ENCODE measurements at places on chromosomes 4 and X.

- DNase-seq = no peak
These were observed 61.5 kb downstream of the CASP3 start for GRCh38 chr4:184587701-184588100.

- DNase-seq = no peak
These were observed 3.5 kb downstream of the ZAR1 start for GRCh38 chr4:48493452-48494100.

GRCh38 chr4:182429896-182430295, 186.7 kb downstream of the TENM3 start:
- DNase-seq = no peak

GRCh38 chr4:160247091-160247656, 1144.3 kb downstream of the RAPGEF2 start:
- DNase-seq = no peak

DNA sequence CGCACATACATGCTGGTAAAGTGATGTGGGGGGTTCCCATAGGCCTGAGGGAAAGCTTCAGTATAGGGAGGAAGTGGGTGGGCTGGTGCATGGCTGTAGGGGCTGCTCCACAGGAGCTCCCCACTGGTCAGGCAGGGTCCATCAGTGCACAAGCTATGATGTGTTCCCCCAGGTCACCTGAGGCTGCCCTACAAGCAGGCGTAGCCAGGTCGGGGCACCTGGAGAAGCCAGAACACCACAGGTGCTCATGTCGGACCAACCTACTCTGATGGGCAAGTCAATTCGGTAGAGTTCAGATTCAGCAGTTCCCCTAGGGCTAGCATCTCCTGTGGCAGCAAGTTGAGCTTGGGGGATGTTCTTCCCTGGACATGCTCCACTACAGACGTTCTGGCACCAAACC, 103.3 kb upstream of the EPHA5 start:
- DNase-seq = no peak

DNA sequence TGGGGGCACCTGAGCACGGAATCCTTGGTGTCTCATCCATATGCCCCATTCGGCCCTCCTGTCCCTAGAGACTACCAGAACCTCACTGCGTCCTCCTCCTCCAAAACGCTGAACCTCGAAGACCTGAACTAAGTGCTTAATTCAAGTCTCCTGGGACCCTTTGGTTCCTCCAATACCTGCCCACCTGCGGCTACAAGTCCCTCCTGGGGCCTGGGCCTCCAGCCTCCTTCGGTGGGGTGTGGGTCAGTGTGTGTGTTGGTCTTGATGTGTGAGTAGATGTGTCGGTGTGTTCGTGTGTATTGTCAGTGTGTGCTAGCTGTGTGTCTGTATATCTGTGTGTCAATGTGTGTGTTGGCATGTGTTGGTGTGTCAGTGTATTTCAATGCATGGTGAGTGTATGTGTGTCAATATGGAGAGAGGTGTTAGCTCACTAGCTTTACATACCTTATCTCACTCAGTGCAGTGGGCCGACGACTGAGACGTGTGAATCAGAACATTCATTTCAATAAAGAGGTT, 2.6 kb upstream of the SEPTIN6 start:
- DNase-seq = no peak

DNA sequence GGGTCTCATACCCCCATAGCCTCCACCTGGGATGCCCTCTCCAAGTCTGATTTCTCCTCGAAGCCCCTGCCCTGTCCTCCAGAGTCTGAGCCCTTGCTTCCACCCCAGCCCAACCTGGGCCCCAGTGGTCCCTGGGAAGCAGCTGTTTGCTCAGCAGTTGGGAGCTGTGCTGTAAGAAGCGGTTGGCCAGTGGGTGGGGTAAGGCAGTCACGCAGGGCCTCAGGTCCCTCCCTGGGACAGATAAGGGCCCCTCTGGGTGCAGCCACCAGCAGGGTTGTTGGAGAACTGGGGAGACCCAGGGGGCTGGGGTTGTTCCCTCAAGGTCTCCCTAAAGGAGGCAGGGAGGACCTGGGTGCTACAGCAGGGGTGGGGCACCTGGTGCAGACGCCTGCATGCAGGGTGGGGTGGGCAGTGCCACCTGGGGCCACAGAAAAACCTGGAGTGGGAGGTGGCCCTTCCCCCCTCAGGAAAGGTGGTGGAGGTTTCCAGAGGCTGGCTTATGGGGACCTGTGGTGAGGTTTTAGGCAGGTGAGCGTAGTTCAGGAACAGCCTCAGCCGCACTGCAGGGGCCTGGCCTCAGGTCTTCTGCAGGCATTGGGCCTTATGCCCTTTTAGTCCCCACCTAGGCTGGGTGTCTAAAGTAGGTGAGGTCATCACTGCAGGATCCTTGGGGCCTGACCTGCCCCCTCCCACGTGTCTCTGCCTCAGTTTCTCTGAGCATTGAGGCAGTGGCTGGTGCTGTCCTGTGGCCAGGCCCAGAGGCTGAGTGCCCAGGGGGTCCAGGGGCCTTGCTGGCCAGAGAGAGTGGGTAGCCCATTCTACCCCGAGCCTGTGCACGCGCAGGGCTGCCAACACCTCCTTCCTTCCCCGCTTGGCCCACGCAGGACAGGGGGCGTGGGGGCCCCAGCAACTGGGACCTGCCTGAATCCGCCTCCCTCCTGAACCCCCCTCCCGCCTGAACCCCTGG, 3.1 kb upstream of the SLC26A1 start:
- DNase-seq = no peak

GRCh38 chrX:42754115-42754514, 23.8 kb downstream of the PPP1R2C start:
- no peak for DNase-seq

DNA sequence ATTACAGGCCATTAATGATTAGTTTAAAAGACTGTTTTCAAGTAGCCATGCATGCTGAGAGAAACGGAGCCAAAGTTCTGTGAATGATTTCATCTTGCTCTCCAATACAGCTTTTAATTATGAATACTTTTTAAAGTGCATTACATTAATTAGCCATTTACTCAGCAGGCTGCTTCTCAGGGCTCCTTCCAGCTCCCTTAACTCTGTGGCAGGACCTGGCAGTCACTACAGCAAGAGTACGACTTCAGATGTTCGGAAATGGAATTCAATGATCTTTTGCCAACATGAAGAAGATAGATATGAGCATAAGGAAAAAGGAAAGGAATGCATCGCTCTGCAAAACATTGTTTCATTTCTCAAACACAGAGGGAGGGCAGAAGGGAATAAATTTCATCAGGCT, 987.2 kb downstream of the PDHA2 start:
- no peak for DNase-seq

DNA sequence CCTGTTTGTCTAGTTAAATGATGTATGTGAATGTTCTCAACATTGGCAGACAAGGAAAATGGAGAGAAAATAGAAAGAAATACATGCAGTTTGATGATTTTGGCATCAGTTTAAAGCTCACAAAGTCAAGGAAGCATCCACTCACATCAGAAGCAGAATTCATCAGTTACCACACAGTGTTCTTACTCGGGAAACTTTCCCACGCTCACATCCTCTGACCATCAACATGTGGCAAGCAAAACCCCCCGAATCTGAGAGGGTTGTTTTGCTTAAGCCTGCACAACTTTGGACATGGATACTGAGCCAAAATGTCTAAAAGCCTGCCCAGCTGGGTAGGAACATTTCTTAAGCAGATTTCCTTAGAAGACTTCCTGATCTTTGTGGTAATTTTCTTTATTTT, 407.6 kb downstream of the ANKRD50 start:
- no peak for DNase-seq

DNA sequence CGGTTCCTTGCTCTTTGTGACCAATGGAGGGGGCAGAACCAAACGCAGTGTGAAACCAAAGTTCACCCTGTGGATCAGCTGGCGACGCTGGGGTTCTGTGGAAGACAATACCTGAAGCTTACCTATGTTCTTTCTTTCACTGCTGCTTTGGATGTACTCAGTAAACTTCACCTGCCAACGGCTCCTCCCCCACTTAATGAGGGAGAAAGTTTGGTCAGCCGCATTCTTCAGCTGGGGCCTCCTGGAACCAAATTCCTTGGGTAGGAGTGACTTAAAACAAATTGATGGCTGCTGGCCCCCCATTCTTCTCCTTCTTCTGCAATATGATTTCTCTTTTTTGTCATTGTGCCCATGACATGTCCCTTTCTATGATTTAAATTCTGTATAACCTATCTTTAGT, 282.4 kb downstream of the ANK2 start:
- DNase-seq = no peak

DNA sequence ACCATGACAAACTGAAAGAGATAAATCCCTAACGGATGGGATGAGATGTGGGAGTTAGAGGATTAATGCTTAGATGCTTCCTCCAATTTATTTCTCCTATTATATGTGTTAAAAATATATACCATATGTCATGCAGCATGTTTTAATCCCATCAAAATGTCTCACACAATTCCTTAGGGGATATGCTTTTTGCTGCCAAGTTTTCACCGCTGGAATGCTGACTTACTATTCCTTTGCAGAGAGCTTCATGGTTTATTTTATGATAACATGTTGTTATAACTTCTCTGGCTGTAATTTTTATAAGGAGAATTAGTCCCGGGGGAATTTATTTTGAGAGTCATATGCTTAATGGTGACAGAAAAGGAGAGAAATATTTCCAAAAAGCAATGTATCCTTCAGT, 670.3 kb downstream of the IL1RAPL1 start:
- DNase-seq = no peak

- DNase-seq = no peak
These were observed 290.6 kb upstream of the KLF3 start for GRCh38 chr4:38373375-38373774.

DNA sequence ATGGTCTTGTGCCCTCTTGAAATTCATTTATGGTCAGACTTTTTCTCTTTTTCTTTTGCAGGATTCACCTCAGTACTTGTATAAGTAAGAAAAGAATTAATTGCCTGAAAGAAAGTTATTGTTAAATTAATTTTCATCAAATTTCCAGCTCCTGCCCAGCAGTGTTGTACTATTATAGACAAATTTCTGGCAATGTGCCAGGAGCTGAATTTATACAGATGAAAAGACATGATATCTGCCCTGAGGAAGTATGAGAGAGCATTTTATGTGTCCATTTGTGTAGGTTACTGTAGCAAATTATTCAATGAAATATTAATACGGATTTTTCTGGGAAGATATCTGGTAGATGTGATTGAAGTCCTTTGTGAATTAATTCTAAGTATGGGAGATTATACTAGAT, 2371.5 kb upstream of the TENM3 start:
- DNase-seq = no peak

DNA sequence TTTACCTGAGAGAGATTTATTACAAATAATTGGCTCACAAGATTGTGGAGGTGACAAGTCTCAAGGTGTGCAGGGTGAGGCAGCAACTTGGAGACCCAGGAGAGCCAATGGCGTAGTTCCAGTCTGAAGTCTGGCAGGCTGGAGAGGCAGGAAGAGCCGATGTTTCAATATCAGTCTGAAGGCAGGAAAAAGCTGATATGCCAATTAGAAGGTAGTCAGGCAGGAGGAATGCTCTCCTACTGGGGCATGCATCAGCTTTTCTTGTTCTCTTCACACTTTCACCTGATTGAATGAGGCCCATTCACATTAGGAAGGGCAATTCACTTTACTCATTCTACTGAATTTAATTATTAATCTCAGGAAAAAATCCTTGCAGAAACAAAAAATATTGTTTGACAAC, 1351.7 kb upstream of the ADGRL3 start:
- DNase-seq = no peak

All from SW480 (cell line).